DMS53 (cell line): ENCODE measurements at places on chromosomes 1 and 21.

DNA sequence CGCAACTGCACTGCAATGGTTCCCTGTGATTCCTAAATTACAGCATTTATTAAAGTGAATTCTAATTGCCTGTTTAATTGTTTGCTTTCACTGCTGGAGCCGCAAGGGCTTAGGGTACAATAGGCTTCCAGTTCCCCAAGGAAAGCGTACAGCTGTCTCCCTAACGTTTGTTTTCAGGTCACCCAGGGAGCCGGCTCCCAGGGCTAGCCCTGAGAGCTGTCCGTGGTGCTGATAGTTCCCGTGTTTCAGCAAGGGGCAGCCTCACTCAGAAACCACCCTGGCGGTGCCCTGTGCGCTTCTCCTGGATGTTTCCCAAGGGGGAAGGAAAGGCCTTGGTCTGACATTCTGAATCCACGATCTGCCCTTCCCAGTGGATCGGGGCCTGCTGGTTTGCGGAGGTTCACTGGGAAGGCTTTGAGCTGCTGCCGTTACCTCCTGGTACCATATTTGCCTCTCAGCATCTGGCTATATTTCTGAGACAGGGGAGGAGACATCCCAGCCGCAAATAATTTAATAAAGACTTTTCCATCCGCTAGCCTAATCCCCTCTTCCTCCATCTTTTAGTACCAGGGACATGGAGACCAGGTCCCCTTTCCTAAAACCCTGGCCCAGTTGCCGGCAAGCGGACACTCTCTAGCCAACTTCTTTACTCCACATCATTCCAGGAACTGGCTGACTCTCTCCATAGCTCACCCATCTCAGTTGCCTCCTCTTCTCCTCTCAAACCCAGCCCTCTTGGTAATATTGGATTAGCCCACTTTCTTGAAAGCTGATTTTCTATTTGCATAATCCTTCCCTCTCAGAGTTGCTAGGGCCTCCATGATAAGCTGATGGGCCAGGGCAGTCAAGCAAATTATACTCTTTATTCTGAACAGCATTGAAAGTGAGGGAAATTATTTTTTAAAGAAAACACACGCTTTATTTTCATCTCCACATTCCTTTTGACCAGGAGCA, 149.0 kb downstream of the IGSF21 start:
- peak; percentile 28 for DNase-seq

- DNase-seq = no peak
Measured at GRCh38 chr1:244085891-244086290, 34.8 kb downstream of the ZBTB18 start.

DNA sequence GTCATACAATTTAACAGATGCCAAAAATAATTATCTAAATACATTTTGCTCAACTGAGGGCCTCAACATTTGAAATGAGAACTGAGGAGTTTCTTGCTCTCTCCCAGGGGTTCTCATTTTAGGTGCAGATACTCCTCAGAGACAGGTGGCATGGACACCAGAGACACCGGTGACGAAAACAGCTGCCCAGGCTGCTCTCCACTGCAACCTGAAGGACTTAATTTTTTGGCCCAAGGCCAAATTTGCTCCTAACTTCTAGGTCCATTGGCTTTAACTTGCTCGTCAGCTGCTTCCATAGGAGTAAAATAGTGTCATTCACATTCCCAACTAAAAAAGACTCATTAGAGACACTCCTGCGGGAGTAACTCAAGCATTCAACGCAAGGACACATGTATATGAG, 87.0 kb downstream of the NRIP1 start:
- peak; percentile 94 for DNase-seq

GRCh38 chr1:41653574-41653973, 169.1 kb upstream of the EDN2 start:
- DNase-seq = no peak

- peak; percentile 78 for DNase-seq
Measured at GRCh38 chr1:183543619-183544204, 46.5 kb downstream of the NCF2 start.

DNA sequence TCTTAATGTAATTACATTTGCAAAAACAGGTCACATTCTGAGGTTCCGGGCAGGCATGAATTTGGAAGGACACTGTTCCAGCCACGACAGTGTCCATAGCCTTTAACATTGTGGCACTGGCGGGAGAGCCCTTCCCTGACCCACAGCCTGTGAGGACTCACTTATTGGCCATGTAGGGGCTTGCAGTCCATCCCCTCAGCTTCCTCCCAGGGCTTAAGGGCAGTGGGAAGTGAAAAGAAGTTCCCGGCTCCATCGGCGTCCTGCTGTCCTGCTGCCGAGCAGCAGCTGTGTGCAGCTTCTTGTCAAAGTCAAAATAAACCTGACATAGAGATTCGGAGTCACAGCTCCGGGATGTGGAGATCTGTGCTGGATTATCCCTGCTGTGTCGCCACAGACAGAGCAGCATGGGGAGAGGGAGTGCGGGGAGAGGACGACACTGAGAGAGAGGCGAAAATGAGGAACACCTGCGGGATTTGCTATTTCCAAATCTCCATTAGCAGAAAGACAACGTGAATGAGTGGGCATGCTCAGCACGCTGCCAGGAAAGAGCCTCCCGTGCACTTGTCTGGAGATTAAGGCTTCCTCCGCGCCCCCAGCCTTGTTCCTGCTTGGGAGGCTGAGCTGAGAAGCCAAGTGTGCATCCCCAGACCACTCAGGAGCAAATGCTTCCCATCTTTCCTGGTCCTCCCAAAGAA, 260.3 kb downstream of the ASTN1 start:
- no peak for DNase-seq

DNA sequence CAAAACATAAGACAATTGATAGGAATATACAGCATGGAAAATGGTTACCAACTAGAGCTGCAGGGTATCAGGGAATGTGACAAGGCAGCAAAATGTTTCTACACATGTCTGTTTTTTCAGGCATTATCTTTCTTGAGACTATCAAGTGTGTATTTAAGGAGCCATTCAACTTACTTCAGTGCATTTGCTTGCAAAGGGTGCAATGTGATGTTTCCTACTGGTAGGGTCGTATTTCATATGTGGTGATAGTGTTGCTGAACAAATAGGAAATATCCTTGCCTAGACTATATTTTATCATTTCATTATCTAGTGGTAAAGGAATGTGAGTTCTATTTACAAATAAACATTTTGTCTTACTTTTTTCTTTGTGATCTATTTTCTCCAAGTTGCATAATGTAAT, 42.4 kb downstream of the PTPRC start:
- peak; percentile 12 for DNase-seq

DNA sequence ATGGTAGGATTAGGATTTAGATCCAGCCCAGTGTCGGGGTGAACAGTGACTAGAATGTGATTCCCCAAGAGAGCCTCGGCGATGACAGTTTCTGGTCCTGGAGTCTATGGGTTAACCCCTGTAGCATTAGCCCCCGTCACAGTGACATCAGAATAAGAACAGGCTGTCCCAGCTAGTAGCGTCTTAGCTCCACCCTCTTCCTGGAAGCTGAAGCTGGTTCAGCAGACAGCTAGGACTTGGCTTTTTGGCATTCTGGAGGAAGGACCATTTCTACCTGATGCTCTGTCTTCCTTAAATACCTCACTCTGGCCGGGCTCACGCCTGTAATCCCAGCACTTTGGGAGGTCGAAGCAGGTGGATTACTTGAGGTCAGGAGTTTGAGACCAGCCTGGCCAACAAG, 5.0 kb downstream of the NDUFS2 start:
- no peak for DNase-seq

DNA sequence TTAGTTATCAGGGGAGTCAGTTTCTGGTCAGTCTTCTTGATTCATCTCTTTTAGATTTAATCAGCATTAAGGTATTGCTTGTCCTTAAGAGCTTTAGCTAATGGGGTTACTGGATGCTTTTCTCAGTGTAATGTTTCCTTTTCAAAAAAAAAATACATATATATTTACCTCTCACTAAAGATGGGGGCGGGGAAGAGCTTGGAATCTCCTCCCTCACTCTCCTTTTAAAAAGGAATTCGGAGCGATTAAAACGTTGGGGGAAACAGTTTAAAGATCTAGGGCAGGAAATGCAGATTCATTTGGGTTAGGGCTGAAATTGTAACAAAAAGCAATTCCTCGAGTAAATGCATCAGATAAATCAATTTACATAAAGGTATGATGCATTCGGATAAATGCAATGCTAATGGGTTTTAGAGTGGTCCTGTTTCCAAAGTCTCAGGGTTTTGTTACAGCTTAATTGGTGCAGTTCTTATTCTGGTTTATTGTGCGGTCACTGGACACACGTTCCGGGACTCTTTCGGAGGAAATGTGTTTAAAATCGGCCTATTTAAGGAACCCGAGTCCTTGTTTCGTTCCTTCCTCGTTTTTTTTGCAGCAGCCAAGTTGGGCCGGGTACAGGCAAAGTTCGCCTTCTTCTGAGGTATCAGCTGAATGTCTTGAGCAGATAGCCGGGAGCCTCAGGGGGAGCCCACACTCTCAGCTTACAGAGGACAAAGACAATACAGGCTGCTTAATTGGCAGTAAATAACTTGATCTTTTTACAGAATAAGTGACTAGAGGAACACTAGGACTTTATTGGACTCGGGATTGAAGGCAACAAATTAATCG, 1.6 kb downstream of the LMO4 start:
- DNase-seq = peak; percentile 54

DNA sequence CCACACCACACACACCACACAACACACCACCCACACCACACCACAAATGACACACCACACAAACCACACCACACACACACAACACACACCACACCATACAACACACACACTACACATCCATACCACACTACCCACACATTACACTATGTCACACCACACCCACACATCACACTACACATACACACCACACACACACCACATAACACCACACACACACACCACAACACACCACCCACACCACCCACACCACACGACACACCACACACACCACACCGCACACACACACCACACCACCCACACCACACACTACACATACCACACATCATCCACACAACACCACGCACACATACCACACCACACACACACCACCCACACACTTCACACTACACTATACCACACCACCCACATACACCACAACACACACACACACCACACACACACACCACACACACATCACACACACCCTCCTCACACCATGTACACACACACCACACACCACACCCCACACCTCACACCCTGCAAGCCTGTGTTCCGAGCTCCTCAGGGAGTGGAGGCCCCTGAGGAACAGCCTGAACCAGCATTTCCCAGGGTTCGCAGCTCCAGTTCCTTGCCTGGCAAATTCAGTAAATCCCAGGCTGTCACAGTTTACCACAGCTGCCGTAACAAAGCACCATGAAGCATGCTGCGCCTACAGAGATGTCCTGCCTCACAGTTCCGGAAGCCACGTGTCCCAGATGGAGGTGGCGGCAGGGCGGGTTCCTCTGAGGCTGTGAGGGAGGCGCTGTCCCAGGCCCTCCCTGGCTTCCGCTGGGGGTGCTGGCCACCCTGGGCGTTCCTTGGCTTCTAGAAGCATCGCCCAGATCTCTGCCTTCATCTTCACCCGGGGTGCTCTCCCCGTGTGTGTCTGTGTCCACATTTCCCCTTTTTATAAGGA, 69.8 kb upstream of the ATP5PO start:
- DNase-seq = no peak

DNA sequence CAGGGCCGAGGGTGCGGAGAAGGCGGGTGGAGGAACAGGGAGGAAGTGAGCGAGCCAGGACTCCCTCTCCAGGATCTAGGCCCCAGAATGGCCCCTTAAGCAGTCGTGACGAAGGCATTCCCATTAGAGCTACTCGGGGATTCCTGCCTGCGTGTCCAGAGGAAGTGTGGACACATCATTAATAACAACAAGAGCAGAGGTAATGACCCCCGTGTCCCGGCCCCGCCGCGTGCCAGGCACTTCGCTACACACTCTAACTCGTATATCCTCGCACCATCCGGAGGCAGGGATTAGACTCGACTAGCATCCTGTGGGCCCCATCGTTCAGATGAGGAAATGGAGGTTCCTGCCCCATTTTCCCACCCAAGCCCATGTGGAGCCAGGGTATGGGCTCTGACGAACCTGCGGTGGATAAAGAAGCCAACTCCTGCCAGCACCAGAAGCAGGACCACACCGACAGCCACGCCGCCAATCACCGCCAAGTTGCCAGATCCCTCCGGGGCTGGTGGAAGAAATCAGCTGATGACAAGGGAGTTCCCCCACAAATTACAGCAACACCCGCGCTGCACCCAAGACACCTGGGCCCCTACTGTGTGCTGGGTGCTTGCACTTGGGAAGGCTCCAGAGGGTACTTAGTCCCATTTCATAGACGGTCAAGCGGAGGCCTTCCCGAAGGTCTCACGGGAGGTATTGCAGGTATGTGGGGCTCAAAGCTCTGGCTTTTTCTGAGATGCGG, 21.6 kb downstream of the EPHA2 start:
- no peak for DNase-seq

DNA sequence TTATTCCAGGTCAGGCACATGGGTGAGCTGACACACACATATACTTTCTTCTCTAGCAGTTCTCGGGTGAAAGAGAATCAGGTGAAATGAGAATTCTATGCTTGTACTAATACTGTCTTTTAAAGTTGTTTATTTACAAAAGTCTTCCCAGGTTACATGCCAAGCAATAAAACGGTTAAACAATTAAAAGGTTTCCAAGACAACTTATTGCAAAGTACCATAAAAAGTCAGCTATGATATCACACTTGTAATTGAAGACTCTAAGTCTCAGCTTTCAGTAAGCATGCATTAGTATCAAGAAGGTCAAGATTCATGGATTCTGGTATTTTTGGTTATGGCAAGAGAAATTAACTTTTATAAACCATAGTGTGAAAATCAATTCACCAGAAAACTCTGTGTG, 171.4 kb downstream of the PDE4B start:
- DNase-seq = no peak

GRCh38 chr1:3369446-3370076, 84.9 kb upstream of the ARHGEF16 start:
- no peak for DNase-seq

DNA sequence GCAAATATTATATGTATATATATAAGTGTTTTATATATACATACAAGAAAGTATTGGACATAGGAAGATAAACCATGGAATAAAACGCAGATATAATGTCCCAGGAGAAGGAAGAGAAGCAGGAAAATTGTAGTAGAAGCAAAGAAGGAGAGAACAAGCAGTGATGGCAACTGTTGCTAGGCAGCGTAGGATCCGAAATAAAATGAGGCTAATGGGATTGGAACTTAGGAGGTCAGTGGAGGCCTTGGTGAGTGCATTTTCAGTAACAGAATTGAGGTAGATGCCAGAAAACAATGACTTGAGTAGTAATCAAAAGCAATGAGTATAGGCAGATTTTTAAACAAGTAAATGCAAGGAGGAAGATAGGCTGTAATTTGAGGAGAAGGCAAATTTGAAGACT, 265.8 kb downstream of the LRRC7 start:
- no peak for DNase-seq

DNA sequence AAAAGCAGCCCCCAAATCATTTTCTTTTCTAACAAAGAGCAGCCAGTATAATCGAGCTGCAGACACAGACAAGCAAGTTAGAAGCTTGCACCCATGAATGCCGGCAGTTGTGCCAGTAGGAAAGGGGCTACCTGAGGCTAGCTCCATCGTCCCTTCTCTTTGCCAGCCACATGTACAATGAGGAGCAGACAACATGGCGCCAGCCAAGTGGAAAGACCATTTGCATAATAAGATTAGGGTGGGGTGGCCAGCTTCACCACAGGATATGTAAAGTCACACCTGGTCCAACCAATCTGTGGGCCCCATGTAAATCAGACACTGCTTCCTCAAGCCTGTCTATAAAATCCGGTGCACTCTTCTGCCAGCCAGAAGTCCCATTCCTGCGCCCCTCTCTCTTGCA, 103.7 kb downstream of the CCDC185 start:
- DNase-seq = no peak
